Amniotic stem cell (primary cell): ENCODE measurements at places on chromosomes 12 and 14.

- DNase-seq = peak; percentile 51
These were observed 143.7 kb downstream of the AKAP6 start for GRCh38 chr14:32472512-32473463.

- no peak for DNase-seq
These were observed 13.7 kb downstream of the ETV6 start for GRCh38 chr12:11663130-11663529.

DNA sequence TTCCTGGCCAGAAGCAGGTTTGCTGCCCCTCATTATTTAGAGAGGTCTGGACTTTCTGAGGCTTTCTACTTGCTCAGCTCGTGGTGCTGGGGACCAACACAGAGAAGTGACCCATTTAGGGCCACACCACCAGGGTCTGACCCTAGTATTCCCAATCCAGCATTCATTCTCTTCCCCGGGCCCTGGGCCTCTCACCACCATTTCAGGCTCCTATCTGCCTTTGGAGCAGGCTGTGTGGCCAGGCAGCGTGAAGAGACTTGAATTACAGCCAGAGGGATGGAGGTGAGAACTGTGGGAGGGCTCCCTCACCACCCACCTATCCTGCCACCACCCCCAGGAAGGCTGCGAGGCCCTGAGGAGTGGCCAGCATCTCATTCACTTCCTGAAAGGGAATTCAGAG lies 24.6 kb downstream of the FAM222A start:
- no peak for DNase-seq

GRCh38 chr12:120971299-120972180 lies 6.8 kb upstream of the HNF1A start:
- DNase-seq = peak; percentile 23

GRCh38 chr12:53048780-53049401 lies 974 bp upstream of the TNS2 start:
- no peak for DNase-seq

- no peak for DNase-seq
These were observed 240.7 kb downstream of the APAF1 start for GRCh38 chr12:98885778-98886177.

DNA sequence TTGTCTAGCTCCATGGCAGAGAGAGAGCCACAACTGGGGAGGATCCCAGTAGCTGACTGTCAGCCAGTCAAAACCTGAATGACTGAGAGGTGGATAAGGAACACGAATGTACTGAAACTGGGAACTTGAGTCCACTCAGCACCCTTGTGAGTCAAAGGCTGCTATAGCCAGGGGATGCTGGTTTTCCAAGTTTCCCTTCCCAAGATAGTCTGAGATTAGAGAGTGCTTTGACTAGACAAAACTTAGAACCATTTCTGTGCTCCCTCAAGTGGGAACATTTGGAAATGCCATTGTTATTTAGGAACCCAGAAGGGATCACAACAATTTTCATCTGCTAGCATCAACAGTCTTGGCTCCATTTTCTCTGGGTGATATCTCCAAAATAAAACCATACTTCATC lies 4.0 kb downstream of the PRKAG1 start:
- DNase-seq = no peak
